Kasumi-1 (cell line): ENCODE measurements at places on chromosomes 4 and X.

- DNase-seq, result no peak
Observed at GRCh38 chrX:118688935-118689334, 38.5 kb upstream of the IL13RA1 start.

DNA sequence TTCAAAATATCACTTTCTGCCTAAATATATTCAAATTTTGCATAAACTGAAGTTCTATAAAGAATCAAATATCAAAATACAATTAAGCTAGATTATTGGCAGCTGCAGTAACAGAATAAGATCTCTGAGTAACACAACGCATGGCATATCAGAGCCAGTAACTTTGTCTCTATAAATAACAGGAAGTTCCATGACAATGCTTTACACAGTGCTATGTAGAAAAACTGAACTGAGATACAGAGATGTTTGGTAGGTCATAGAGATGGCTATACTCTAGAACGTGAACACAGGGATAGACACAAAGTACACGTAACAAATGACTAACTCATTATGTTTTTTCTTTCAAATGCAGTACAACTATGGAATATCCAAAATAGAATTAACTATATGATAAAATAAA is 18.2 kb downstream of the UBE2D3 start:
- peak; percentile 39 for DNase-seq

DNA sequence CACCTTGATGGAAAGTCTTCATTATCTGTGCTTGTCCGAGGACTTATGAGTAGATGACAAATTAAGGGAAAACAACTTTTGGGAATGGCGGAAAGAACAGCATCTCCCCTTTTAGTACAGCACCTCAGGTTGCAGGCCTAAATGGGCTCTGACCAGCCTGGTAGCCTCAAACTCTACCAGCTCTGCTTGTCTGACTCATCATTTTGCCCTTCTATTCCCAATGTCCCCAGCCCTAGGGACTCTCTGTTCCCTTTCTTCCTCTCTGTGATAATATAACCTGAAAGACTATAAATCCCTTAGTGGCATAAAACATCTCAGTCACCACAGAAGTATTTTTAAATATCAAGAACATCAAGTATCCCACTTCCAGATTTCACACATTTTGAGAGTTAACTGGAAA is 121.9 kb downstream of the THOC2 start:
- no peak for DNase-seq

GRCh38 chrX:10470009-10470408 is 150.4 kb downstream of the MID1 start:
- DNase-seq, result no peak

DNA sequence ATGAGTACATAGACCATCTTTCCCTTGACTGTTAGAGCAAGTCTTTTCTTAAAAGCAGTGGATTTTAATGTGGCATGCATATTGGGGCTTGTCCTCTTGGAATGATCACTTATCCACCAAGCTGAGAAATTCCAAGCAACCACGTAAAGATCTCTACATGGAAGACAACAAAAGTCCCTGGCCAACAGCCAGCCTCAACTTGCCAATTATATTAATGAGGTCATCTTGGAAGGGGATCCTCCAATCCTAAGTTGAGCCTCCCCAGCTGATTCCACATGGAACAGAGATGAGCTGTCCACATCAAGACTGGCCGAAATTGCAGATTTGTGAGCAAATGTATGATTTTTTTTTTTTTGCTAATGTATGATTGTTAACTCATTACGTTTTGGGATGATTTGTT is 20.6 kb upstream of the FTHL17 start:
- no peak for DNase-seq
